HFFc6 (cell line): ENCODE measurements at places on chromosomes 3 and 15.

DNA sequence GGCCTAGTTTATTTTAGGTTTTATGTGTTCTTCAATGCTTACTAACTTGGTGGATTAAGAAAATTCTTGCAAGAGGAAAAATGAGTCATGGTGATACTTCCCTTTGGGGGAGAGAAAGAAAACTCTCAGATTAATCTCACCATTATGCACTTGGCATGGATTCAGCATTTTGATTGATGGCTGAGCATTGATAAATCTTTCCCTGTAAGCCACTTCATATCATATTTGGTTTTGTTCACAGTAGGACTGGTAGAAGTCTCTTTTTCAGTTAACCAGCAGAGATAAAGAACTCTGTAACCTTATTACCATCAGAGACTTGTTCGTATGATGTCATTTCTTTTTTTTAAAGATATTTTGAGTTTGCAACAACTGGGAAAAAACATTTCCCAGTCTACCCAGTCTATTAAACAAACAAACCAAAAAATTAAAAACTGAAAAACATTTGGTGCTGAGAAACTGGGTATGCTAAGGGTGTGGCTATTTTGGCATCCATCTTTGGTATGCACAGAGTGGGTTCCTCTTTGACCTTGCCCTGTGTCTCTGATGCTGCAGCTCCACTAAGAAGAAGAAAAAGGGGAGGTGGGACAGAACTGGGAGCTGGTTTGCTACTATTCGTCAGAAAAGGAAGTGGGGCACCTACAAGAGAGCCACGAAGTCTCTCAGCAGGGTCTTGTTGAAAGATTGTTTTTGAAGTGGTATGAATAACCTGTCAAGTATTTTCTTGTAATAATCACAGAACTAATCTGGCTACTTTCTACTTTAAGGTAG, 17.2 kb downstream of the TMOD3 start:
- peak; percentile 72 for DNase-seq

GRCh38 chr15:63051156-63052066, 8.9 kb downstream of the TPM1 start:
- no peak for DNase-seq

GRCh38 chr15:37100109-37100965, at the start of gene MEIS2:
MEIS2 (minus strand) TSS chr15:37100549; CDS start chr15:37099466, 1,083 bp downstream.
- DNase-seq, result peak; percentile 87

GRCh38 chr3:48597408-48597800, 2.3 kb upstream of the COL7A1 start:
- DNase-seq, result no peak

GRCh38 chr3:106963442-106963841, 413.8 kb upstream of the CCDC54 start:
- DNase-seq, result peak; percentile 59

DNA sequence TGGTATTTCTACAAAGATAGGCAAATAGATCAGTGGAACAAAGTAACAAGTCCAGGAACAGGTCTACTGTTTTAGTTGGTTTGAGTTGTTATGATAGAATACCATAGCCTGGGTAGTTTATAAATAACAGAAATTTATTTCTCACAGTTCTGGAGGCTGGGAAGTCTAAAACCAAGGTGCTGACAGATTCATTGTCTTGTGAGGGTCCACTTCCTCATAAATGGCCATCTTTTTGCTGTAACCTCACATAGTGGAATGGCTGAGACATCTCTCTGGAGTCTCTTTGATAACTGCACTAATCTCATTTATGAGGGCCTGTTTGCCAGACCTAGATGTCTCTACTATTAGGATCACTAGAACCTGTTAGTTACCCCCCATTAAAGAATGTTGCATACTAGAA, 152.3 kb upstream of the MYRIP start:
- DNase-seq, result no peak

- DNase-seq, result peak; percentile 26
These were observed 26.9 kb downstream of the PRKAR2A start for GRCh38 chr3:48820612-48821324.

DNA sequence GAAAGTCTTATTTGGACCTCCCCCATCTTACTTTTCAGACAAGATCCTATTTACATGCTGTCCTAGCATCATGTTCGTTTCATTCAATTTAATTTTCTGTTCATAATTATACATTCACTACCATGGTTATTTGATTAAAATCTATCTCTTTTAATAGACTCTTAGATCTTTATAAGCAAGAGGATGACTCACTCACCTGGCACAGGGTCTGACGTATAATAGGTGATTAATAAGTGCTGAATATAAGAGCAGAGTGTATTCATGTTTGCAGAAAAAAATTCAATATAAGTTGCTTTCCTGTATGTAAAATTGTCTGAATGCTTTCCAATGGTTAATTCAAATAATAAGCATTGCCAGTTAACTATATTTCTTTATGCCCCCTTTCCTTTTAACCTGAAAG, 165.5 kb upstream of the CBLB start:
- DNase-seq, result no peak

DNA sequence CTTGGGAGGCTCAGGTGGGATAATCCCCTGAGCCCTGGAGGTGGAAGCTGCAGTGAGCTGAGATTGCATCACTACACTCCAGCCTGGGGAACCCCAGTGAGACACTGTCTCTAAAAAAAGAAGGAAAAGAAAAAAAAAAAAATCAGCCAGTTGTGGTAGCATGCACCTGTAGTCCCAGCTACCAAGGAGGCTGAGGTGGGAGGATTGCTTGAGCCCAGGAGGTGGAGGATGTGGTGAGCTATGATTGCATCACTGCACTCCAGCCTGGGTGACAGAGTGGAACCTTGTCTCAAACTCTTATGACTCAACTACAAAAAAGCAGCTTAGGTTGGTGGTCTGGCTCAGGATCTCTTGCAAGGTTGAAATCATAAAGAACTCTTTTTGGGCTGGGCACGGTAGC, 19.3 kb upstream of the GPX1 start:
- no peak for DNase-seq

DNA sequence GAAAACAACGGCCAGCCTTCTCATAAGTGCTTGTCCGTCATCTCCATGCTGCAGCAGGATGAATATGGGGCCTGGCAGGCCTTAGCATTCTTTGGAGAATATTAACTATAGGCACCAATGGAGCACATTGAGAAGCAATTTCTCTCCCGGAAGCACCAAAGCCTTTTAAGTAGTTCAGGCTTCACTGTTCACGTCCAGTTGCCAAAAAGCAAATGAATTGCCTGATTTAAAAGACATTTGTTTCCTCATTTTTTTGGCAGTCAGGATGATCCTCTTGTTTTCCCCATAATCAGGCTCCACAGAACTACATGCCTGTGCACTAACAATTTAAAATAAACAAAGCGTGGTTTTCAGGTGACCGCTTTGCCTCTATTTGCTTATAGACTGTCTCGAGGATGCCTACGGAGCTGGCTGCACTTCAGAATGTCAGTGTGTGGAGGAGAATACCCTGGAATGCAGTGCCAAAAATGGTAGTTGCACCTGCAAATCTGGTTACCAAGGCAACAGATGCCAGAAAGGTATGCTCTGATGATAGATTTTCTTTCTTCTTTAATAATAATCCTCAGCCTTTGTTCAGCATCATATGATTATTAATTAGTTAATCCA, 725.2 kb upstream of the GOLIM4 start:
- no peak for DNase-seq

- no peak for DNase-seq
These were observed 97.7 kb upstream of the NUDT16 start for GRCh38 chr3:131283862-131284261.

DNA sequence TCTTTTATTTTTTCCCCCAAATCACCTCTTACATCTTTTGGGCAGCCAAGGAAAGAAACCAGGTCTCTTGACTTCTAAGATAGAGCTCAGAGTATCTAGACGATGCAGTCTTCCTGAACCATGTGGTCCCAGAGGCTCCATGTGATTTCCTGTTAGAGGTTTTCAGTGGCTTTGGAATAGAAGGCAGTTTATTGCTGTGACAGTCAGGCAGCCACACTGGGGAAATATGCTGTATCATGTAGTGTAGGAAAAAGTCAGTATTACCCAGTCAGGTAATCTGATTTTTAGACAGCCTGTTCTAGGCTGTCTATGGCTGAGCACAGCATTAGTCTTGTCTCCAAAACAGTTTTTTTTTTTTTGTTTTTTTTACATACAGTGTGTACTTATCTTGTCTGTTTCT, 294.3 kb downstream of the THSD4 start:
- DNase-seq, result no peak

DNA sequence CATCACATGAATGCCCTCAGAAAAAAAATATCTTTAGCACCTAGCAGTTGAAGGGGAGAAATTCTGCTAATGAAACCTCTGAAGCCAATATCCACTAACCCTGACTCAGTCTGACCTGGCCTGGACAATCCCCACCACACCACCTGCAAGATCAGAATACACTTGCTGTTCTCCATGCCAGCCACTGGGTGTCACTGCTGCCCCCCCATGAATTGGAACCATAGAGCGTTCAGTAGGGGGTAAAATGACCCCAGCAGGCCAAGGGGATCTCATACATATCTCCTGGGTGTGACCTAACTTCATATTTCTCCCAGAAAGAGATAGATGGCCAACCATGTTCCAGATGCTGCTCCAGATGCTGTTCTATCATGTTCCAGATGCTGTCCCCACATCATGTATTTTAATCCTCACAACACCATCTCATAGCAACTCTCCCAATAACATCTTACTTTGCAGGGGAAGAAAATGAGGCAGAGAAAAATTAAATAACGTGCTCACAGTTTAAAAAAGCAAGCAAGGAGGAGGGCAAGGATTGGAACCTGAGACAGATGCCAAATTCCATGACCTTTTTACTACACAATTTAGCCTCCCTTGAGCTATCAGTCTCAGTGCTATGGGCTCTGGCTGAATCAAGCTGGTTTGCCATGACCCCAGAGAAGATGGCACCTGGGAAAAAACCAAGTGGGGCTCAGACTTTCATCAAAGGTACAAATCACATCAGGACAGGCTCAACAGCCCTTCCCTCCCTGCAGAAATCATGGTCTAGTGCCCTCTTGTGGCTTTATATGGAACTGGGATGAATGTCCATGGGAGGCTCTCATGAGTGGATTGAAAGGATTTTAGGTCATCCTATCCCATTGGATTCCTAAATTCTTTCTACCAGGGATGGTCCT, 12.4 kb downstream of the NTRK3 start:
- DNase-seq, result peak; percentile 15

DNA sequence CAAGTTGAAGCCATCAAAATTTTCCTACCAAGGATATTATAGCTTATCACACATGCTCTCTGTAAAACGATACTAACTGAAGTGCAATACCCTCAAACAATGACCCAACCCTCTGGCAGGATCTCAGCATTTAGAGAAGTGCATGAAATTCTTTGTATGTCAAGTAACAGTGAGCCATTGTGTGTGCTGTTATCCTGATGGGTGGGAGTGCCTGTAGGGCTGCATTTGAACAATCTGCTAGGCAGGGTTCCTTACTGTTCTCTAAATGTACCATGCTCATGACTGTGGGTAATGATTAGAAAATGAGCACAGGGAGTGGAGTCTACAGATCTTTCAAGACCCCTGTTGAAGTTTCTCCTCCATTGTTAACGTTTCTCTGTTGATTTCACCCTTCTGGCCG, 398.1 kb downstream of the NSUN3 start:
- no peak for DNase-seq

DNA sequence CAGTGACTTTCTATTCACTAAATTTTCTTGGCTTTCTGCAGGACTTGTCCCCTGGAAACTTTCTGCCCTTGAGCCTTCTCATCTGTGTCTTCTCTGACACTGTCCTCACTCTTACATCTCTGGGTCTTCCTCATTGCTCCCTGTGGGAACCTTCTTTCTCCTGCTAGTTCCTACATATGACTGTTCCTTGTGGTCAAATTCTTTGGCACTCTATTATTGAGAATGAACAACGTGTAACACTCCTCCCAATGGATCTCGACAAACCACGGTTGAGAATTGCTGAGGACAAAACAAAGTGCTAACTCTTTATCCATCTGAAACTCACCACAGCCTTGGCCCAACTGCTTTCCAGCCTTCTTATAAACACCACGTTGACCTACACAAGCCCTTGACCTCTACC, 3.5 kb upstream of the FAM81A start:
- DNase-seq, result no peak

- DNase-seq, result no peak
These were observed 16.1 kb upstream of the LYSMD4 start for GRCh38 chr15:99749386-99749785.

DNA sequence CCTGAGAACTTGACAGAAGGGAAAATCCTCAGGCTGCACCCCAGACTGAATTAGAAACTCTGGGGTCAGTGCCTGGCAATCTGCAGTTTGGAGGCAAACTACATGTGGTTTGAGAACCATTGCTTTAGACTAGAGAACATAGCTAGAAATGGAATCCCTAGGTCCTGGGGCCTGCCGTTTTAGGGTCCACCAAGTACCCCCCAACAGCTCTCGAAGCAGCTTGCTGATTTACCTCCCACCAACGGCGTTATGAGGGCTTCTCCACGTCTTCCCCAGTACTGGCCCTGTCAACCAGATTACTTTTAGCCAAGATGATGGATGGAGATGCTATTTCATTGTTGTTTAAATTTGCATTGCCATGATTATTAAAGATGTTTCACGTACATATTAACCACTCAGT, 272.5 kb downstream of the XXYLT1 start:
- DNase-seq, result no peak

DNA sequence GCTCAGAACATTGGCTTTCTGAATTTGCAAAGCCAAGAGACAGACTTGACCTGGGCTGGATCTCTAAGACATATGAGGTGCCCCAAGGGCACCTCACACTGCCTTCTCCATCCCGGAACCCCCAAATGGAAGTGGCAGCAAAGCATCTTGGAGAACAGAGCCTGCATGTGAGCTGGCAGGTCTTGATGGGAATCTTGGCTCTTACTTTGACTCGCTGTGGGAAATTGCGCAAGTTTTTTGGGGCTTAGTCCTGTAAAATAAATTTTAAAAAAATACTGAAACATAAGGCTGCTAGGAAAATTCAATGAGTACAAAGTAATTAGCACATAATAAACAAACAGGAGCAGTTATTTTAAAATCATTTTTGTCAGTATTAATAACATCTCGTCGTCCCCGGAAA, 13.7 kb upstream of the SEC22A start:
- DNase-seq, result no peak

DNA sequence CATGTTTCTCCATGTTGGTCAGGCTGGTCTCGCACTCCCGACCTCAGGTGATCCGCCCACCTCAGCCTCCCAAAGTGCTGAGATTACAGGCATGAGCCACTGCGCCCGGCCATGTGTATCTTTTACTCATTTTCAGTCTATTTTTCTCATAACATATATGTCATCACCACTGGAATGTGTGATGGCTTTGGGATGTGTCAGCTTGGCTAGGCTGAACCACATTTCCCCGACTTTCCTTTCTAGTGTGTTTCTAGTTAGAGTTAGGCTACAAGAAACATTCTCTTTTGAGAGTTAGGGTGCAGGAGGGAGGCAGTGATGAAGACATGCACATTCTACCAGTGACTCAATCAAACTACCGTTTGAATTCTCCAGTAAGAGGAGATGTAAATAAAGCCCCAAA, 444.9 kb upstream of the THBS1 start:
- DNase-seq, result peak; percentile 92

- no peak for DNase-seq
These were observed 79.1 kb upstream of the CHMP2B start for GRCh38 chr3:87148020-87148419.

DNA sequence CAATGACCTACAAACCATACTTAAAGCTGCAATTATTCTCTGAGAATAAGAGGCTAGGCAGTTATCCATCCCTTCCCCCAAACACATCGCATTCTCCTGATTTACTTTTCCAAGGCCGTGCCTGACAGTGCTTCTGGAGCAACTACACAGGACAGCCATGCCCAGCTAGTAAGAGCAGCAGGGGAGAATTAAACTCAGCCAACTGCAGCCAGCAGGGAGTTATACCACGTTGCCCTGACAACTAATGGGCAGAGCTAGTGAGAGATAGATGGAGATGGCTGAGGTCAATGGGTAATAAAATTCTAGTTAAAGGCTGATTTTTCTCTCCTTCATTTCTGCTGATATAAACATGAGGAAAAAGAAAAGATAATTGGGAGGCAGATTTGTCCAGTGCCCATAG, 193.8 kb upstream of the PPP2R3A start:
- no peak for DNase-seq
